Activated T-cell treated with anti-CD3 and anti-CD28 coated beads, Interleukin-2, amount 50 U/mL, for 1 hour (primary cell): ENCODE measurements at places on chromosomes 6 and 20.

- peak; percentile 68 for DNase-seq
Observed at GRCh38 chr20:32674362-32674789, 635 bp upstream of the C20orf203 start.

DNA sequence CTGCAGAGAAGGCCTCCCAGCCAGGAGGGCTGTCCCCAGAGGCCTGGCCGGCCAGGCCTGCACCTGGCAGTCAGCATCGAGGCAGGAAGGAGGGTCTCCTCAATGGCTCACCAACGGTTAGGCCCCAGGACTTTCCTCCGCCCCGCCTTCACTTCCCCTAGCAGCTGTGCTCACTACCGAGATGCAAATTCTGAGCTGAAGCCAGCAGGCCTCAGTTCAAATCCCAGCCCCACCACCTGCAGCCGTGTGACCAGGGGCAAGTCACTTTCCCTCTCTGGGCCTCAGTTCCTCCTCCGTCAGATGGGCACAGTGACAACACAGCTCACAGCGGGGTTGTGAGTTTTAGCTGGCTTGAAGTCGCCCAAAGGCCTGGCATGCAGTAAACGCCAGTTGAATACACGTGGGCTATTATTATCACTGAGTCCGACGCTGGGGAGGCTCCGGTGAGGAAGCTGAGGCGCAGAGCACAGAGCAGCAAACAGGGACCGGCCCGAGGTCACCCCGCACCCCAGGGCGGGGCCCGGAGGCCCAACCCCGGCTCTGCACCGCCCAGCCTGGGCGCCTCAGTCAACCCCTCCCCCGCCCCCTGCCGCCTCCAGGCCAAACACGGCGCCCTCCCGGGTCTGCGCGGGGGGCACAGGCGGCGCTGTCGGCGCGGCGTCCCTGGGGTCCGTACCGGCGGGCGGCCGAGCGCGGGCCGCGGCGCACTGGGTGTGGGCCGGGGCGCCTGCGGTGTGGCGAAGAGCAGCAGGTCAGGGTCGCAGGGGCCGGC, 671 bp downstream of the E2F1 start:
- peak; percentile 46 for DNase-seq

- DNase-seq = no peak
Observed at GRCh38 chr6:153123801-153124200, 7.3 kb downstream of the RGS17 start.

GRCh38 chr6:127403636-127404035, 55.6 kb downstream of the KIAA0408 start:
- no peak for DNase-seq

- no peak for DNase-seq
Observed at GRCh38 chr20:22371843-22372242, 212.5 kb downstream of the FOXA2 start.

DNA sequence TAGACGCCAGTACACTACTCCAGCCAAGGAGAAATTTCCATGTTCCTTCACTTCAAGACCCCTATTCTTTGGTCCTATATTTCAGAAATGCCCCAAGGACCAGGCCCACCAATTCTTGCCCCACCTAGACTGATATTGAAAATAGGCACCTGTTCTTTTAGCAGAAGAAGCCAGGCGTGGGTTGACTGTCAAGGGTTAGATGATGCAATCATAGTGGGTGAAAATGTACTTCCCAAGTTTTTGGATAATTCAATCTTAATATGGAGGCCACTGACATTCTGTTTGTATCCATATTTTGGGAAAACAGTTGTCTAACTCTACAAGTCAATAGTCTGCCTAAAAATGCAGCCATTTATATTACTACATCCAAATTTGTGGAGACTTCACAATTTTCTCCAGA, 21.0 kb upstream of the SNAP91 start:
- DNase-seq = no peak

DNA sequence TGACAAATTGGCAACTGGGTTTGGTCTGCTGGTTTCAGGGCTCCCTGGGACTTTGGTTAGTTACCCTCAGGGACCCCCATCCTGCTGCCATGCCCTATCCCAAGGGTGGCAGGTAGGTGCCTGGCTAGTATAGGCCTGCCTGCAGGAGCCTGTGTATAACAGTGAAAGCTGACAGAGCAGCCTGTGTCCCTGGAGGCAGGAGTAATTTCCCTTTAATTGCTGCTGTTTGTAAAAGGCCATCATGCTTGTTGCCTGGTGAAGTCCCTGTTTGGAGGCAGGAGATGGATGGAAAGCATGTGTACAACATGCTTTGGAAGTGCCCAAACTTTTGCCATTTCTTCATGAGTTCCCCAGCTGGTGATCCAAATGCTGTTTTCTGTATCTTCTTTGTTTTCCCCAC, 30.1 kb downstream of the CMTR1 start:
- DNase-seq = no peak

DNA sequence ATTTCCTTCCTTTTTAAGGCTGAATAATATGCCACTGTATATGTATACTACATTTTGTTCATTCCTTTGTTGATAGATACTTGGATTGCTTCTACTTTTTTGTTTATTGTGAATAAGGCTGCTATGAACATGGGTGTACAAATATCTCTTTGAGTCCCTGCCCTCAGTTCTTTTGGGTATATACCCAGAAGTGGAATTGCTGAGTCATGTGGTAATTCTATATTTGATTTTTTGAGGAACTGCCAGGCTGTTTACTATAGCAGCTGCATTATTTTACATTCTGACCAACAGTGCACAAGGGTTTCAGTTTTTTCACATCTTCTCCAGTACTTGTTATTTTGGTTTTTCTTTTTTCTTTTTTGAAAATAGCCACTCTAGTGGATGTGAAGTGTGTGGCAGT, 34.1 kb downstream of the CDS2 start:
- DNase-seq = no peak

- DNase-seq = no peak
Observed at GRCh38 chr6:145819994-145820393, 5.4 kb upstream of the FBXO30 start.

DNA sequence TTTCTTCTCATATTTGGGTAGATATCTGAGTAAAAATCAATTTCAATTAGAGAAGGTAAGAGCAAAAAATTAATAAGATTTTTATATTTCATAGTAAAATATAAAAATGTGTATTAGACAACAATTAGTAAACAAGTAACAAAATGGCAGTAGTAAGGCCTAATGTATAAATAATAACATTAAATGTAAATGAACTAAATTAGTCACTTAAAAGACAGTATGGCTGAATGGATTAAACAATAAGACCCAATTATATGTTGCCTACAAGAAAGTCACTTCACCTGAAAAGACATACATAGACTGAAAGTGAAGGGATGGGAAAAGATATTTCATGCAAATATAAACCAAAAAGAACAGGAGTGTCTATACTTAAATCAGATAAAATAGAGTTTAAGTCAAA, 147.6 kb downstream of the TRMT11 start:
- DNase-seq = no peak

DNA sequence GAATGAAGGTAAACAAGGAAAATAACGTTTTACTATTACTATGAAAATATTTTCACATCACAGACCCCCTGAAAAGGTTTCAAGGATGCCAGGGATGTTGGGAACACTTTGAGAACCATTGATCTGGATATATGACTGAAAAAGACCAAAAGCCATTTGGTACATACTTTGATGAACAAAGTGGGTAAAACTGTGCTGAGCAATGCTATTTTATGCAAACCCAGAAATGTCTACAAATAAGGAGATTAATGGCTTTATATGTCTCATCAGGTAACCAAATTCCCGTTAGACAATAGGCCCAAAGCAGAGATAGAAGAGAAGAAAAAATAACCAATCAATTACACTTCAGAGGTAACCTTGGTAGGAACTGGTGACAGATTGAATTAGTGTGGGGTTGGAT, 101.4 kb upstream of the CNKSR3 start:
- DNase-seq = no peak

- DNase-seq = no peak
Observed at GRCh38 chr20:43658069-43658722, 8.7 kb upstream of the MYBL2 start.

GRCh38 chr20:59520814-59521213, 83.5 kb upstream of the PHACTR3 start:
- DNase-seq = no peak

GRCh38 chr20:51531141-51531710, 11.3 kb downstream of the NFATC2 start:
- peak; percentile 66 for DNase-seq

- no peak for DNase-seq
Observed at GRCh38 chr6:34510299-34510698, 44.4 kb downstream of the PACSIN1 start.

GRCh38 chr20:58268421-58268821, 40.0 kb upstream of the ANKRD60 start:
- DNase-seq = no peak

GRCh38 chr20:51400051-51400926, 142.2 kb downstream of the NFATC2 start:
- peak; percentile 68 for DNase-seq

DNA sequence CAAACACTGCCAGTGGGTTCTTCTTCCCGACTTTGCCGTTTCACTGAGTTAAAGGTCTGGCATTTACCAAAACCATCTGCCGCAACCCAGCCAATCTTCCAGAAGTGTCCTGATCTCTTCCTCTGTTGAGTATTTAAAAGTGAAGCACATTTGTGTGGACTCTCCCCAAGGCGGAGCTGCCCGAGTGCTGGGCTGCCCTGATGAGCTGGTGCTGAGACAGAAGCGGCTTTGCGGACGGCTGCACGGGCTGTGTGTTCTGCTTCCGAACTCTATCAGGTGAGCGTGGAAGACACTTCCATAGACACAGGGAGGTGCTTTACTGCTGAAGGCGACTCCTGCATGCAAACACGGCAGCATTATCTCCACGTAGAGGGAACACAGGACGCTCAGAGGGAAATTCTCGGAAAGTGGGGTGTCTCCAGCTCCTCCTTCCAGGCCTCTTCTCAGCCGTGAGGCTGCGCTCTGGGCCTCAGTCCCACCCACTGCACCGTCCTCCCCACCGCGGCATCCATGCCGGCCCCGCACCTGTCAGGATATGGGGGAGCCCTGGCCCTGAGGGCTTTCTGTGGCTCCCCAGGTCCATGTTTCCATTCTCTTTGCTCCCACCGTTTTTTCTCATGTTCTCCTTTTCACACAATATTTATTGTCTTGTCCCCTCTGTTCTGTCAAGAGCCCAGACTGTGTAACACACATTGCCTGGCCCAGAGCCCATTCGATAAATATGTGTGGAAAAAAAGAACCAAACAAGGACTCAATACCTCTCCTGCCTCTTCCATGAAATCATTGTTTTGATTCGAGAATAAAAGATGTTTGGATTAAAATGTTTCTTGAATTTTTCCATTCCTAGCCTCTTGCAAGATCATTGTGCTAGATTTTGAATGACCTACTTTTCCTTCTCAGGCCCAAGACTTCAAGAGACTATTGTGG, 205.1 kb downstream of the DLL1 start:
- peak; percentile 10 for DNase-seq

DNA sequence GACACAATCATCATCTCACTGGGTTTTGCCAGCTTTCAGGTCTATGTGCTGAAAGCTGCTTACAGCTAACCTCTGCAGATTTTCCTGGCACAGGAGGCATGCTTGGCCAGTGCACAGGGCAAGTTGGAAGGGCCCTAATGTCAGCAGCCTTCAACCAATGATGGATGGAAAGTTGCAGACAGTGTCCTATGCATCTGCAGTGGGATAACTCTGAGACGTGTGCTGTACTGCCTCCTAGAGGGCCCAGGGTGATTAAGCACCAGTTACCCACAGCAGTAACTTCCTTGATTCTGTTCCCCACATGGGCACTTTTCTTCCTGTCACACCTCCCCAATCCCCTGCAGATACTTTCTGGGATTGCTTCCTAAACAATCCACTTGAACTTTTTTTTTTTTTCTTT, 38.6 kb downstream of the OVOL2 start:
- no peak for DNase-seq

DNA sequence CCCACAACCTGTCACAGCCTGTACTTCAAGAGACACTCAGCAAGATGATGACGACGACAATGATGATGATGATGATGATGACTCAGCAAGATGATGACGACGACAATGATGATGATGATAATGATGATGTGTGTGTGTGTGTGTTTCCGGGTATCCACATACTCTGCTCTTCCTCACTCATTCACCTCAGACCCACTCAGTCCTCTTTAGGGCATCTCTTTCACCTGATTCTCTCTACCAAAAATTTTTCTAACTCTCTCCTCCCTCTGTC, 1.2 kb upstream of the EIF6 start:
- DNase-seq = no peak
